ENCODE measurements at places on chromosomes 5 and 9.
A peak's percentile ranks its signal among the peaks of the same experiment; 100 is the strongest.

DNA sequence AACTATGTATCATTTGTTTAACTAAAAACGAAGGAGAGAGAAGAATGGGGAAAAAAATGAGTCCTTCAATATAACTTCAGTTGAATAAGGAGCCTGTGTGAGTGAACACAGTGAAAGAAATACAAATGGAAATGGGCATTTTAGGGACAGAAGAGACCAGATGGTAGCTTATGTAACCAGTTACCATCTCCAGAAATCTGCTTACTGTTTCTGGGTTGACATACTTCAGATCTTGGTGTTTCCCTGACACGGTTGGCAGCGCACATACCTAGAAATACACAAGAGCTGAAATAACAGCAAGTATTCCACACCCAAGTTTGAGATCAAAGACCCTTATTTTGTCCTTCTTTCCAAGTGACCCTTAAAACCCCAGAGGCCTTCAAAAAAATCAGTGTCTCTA lies 14.9 kb upstream of the GFRA3 start:
- DNase-seq: no peak

- DNase-seq: no peak
These were observed 506.3 kb upstream of the WWC1 start for GRCh38 chr5:167785106-167785505.

- no peak for DNase-seq
These were observed 553.5 kb downstream of the CSNK1G3 start for GRCh38 chr5:124065508-124065907.

GRCh38 chr9:85283421-85283820 lies 458.3 kb downstream of the AGTPBP1 start:
- no peak for DNase-seq

DNA sequence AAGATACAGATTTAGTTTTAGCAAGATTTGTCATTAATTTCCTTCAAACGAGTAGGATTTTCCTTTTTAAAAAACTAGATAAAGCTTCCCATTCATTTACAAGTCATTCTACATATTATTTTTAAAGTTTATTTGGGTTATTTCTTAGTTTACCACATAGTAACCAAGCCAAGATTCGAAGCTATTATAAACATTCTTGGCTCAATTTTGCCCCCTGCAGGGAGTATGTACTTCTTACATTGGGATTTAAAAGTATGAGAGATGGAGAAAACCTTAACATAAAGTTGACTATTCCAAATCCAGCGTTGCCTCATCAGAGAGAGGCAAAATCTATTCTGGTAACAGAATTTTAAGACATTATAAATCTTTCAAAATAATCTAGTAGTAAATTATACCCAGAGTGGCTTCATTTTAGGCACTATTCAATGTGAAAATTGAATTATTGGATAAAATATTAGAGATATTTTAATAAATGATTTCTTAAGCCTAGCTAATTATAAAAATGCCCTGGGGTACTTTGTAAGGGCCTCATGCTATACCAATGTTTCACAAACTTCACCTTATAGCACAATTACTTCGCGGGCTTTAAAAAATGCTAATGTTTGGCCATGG lies 39.1 kb downstream of the FBN2 start:
- peak; percentile 84 for DNase-seq

DNA sequence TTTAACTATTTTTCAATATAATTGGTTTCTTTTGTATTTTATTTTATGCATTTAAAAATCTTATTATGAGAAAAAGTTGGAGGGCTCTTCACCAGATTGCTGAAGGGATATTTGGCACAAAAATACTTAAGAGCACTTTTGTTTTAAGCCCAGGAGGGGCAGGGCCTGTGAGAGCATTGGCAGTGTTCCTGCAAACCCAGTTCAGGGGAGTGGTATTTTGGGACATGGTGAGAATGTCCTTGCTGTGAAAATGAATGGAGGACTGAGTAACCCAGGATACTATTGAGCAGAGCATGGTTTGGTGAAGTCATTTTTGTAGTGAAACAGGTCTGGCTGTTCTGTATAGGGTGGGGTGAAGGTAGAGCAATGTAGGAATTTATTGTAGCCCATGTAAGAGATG lies 121.4 kb downstream of the KCTD16 start:
- DNase-seq: no peak

DNA sequence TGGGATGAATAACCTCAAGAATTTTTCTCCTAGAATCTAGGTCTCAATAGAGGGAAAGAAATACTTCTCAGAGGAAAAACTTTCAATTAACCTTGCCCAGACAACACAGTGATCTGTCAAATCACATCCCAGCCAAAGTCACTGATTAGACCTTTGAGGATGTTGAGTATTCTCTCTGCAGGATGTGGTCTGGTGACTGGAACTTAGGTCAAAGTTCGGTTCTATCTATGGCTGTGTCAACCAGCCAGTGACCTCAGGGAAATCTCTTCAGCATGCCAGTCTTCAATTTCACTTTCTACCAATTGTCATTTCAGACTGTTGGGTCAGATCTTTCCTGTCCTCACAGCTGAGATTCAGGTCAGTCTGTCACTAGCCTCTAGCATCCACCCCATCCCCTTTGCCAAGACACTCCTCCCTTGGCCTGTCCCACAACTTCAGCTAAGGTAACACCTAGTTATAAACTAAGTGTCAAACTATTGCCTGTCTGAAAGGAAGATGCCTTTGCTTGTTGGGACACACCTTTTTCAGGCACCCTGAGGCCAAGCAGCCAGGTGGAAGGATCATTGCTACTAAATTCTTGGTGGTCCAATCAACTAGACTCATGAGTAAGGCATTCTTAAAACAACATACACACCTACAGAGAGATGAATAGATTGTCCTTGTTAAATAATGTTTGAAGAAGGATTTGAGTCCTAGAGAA lies 156.3 kb upstream of the FST start:
- DNase-seq: no peak

DNA sequence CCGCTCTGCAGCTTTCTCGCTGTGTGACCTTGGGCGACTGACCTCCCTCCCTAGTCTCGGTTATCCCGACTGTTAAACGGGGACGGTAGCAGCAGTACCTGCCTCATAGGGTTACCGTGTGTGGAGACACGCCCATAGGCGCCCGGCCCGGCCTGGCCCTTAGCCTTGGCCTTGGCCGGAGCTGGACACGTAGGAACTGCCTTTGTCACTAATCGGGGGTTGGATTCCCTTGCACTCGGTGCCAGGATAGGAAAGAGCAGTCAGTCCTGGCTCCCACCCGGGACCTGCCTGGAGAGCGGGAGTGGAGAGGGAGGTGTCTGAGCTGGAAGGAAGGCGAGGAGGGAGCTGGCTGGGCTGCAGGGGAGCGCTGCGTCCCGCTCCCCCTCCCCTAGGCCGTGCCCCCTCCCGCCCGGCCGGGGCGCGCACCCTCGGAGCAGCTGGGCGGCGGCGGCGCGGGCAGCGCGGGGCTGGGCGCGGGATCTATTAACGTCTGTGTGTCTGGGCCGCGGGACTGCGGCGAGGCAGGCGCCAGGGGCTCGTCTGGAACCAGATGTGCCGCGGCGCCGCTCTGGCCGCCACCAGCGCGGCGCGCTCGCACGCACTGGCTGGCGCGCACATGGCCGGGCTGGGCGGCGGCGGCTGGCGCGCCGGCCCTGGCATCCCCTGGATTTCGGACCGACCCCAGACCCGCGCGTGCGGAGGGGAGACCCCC lies 31.7 kb downstream of the PRRX2 start:
- peak; percentile 29 for DNase-seq

DNA sequence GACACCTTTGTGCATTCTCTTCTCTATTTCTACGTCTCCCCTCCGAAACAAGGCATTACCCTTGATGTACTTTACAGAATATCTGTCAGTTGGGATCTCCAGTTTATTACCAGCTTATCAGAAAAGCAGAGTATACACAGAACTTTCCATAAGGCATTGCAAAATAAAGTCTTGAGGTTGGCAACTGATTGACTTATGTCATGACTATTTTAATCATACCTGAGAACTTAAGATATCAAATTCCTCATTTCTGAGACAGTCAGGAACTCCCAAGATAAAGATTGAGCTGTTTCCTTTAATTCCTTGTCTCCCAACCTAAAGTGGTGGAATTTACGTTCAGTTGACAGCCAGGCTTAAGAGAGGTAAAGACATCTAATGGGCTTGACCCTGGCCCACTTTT lies 110.9 kb downstream of the MEF2C start:
- no peak for DNase-seq

DNA sequence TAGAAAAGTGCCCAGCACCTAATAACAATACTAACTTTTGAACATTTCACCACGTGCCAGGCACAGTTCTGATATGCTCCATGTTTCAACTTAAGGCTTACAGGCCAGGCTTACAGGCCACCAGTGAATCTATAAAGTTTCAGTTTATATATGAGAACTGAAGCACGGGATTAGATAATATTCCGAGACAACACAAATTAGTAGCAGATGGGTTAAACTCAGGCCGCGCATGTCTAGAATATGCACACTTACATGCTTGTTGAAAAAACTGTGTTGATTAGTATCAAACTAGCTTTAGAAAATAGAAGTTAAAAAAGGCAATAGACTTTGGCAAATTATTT lies 587.9 kb downstream of the MTRR start:
- DNase-seq: no peak

DNA sequence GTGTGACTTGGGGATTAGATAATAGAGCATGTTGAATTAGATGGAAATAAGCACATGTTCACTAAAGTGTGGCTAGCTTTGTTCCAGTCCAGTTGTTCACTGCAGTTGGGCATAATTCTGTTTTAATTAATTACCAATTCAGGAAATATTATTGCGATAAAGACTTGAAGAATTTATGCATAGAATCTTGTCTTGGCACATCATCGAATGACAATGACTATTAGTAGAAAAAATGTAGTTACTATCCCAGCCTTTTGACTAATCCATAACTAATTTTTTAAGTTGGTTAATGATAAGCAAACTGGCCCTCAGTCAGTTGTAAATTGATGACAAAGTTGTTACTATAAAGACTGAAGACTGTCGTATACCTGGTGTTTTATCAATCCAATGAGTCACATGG lies 10.5 kb downstream of the LNPEP start:
- DNase-seq: no peak

- DNase-seq: no peak
These were observed 99.6 kb upstream of the SPEF2 start for GRCh38 chr5:35518104-35518503.

All from astrocyte of the spinal cord (primary cell).